ENCODE measurements at places on chromosomes 5 and 9.

GRCh38 chr5:118791926-118792734, 196.2 kb downstream of the DTWD2 start:
- peak; percentile 6 for DNase-seq

- no peak for DNase-seq
Observed at GRCh38 chr5:29089591-29090130, 2051.3 kb upstream of the CDH9 start.

GRCh38 chr5:147349241-147349640, 114.4 kb downstream of the STK32A start:
- DNase-seq = no peak

DNA sequence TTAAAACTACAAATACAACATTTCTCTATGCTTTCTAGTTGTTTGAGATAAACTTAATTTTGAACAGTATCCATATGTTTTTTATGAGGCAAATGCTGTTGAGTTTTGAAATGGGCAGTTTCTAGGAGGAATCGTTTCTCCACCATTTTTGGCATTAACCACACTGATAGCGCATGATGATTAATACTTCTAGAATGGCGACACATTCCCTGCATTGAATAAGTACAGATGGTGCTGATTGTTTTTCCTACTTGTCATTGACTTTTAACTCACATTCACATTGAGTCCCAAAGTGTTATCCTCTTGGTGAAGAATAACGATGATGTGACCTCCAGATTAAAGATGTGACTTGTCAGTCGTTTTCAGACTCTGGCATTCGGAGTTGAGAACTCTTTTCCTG, 6.5 kb upstream of the CCDC192 start:
- DNase-seq = no peak

GRCh38 chr5:135245521-135246499, 153.2 kb downstream of the MACROH2A1 start:
- DNase-seq = no peak

GRCh38 chr5:149257131-149257530, 14.5 kb upstream of the AFAP1L1 start:
- DNase-seq = no peak

DNA sequence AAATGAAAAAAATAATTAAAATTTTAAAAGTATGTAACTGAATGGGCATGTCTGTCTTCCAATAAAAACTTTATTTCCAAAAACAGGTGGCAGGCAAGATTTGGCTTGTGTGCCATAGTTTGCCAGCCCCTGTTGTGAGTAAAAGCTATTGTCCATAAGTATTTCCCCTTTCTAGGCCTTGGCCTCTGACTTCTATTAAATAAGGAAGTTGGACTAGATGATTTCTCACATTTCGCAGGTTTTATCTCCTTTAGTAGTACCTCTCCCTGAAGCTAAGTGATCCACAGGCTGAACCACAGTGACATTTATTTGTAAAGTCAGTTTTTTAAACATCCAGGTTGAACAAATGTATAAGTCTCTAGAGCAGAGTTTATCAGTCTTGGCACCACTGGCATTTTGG, 41.3 kb downstream of the RECK start:
- no peak for DNase-seq

DNA sequence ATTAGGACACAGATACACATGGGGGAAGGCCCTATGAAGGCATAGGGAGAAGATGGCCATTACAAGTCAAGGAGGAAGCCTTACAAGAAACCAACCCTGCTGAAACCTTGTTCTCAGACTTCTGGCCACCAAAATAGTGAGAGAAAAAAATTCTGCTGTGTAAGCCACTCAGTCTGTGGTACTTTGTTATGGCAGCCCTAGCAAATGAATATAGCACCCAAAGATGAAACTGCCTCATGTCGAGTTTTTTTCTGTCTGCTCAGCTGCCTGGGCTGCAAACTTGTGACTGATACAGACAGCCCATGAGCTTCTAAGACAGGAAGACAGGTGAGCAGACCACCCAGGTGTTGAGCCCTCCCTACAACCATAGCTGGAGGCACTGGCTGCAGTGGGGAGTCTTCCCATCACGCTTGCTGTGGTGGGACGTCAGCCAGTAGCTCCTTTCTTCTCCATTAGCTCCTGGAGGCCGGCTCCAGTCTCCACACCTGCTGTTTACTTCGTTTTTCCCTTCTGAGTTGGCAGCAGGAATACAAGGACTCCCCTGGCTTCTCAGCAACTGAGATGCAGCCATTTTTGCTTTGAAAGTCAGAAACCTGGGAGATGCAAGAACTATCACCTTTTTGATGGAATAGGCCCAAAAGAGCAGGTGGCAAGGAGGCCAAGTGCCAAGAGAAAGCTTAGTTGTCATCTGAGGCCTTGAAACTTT, 164.9 kb downstream of the SEMA6A start:
- DNase-seq = no peak

- DNase-seq = no peak
Observed at GRCh38 chr9:111646417-111646816, 15.0 kb upstream of the GNG10 start.

DNA sequence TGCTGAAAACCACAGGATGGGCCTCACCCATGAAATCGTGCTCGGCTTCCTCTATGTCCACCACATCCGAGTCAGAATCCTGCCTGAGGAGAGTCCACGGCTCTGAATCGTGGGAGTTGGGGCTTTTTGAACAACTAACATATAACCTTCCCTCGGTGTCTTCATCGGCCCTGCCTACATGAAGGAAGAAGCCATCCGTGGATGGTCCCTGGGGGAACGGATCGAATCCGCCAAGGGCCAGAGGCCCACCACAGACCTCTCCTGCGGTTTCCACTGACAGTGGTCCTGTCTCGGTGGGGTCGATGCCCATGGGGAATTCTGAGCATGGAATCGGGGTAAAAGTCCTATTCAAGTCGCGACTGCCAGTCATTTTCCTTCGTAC, 85.0 kb downstream of the CAMSAP1 start:
- DNase-seq = no peak

- DNase-seq = no peak
Observed at GRCh38 chr9:101562966-101563365, 29.3 kb downstream of the RNF20 start.

DNA sequence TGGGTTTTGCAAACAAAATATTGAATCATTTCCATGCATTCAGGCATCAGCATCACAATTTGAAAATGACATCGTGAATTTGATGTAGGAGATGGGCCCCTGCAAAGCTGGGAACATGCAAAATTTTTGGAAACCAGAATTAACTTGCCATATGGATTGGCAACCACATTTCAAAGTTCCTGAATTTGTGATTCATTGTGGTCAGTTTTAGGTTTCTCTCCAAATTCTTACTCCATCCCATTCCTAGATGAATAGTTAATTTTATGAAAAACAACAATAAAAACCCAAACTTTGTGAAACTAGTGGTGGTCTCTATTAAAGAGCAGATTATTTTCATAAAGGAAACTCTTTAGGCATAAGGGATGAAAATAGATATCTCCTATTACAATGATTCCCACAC, 107.8 kb upstream of the SLIT3 start:
- DNase-seq = no peak

DNA sequence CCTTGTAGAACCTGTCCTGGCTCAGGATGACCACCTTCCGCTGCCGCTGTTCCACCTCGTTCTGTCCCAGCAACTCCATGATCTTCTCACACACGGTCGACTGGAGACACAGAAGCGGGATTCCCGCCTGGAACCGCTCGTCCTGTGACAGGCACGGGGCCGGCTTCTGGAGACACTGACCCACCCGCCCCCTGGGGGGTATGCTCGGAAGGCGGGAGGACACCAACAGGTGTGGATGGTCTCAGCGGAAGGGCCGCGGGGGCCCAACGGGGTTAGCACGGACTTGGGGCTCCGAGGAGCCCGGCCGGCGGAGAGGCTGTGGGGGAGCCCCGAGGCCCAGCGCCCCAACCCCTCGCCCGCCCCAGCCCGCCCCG, 530 bp downstream of the UCK1 start:
- no peak for DNase-seq

GRCh38 chr9:94927762-94928670, 201.5 kb downstream of the AOPEP start:
- no peak for DNase-seq

- DNase-seq = no peak
Observed at GRCh38 chr5:103648086-103648485, 85.5 kb upstream of the NUDT12 start.

DNA sequence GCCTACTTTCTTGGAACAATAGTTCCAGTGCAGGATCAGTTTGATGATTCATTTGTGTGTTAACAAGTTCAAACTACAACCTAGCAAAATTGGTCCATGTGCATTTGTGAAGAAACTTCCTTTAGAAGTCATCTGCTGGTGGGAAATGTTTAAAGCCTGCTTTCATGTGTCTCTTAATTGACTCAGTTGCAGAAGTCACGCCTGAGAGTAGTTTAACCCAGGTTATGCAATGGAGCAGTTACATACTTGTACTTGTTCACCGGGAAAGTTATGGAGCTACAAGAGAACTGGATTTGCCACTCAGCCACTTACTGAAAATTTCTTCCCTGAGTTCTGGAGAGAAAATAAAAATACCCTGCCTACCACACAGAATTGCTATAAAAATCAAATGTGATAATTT, 1397.8 kb downstream of the PTPRD start:
- no peak for DNase-seq

DNA sequence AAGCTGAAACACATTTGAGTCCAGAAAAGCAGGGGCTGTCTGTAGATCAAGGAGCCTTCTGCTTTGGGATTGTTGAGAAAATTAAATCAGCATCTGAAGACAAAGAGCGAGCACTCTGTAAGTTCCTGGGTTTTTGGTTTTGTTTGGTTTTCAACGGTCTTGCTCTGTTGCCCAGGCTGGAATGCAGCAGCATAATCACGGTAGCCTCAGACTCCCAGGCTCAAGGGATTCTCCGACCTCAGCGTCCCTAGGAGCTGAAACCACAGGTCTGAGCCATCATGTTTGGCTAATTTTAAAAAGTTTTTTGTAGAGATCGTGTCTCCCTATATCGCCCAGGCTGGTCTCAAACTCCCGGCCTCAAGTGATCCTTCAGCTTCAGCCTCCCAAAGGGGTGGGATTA, 266.5 kb upstream of the ADAMTS16 start:
- no peak for DNase-seq

- no peak for DNase-seq
Observed at GRCh38 chr9:72440378-72440777, 75.4 kb upstream of the ZFAND5 start.

GRCh38 chr5:28726815-28727214, 1688.4 kb upstream of the CDH9 start:
- DNase-seq = no peak

- no peak for DNase-seq
Observed at GRCh38 chr9:35490155-35490909, 421 bp downstream of the RUSC2 start.

- no peak for DNase-seq
Observed at GRCh38 chr9:137789295-137789895, 88.2 kb upstream of the CACNA1B start.

GRCh38 chr9:14593406-14593805, 99.8 kb downstream of the ZDHHC21 start:
- no peak for DNase-seq

GRCh38 chr9:111036429-111036789, 1.9 kb downstream of the LPAR1 start:
- DNase-seq = no peak

DNA sequence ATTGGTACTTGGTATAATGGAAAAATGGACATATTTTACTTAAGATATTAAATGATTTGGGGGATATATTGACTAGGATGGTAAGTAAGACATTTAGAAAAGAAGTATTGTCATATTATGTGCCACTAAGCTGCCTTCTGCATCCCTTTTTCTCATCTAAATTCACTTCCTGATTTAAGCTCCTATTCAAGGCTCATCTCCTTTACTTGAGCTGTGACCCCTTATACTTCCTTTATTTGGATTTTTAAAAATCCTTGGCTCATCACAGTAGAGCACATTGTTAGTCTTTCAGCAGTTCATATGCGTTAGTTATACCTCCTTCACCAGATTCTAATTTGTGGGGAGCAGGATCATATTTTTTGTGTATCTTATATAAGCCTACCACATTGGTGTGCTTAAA, 6.6 kb downstream of the COMMD10 start:
- DNase-seq = no peak

DNA sequence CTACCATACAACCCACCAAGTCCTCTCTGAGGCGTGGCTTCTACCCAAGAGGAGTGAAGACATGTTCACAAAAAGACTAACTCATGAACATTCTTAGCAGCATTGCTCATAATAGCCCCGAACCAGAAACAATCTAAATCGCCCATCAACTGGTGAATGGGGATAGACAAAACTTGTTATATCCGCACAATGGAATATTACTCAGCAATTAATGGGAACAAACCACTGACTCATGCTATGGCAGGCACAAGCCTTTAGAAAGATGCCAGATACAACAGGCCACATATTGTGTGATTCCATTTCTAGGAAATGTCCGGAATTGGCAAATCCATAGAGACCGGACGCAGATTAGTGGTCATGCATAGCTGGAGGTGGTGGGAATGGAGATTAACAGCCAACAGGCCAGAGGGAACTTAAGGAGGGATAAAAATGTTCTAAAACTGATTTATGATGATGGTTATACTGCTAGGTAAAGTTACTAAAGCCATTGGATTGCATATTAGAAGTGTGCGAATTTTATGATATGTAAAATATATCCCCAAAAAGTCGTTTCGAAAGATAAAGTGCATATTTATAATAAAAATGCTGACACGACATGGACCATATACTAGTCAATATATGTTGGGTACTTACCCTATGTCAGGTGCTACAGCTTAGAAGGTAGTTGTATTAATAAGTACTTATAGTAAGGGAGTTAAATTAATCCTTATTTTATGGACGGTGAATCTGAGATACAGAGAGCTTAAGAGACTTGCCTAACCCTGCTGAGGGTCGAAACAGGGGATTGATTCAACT, 55.4 kb downstream of the LHX2 start:
- DNase-seq = no peak
